Naive thymus-derived CD4-positive, alpha-beta T cell (primary cell): ENCODE measurements at places on chromosomes 6 and 20. TPM values are rescaled to one million over a fixed set of nuclear protein-coding genes. Genes with fewer than 3 reads are reported as not detected.

DNA sequence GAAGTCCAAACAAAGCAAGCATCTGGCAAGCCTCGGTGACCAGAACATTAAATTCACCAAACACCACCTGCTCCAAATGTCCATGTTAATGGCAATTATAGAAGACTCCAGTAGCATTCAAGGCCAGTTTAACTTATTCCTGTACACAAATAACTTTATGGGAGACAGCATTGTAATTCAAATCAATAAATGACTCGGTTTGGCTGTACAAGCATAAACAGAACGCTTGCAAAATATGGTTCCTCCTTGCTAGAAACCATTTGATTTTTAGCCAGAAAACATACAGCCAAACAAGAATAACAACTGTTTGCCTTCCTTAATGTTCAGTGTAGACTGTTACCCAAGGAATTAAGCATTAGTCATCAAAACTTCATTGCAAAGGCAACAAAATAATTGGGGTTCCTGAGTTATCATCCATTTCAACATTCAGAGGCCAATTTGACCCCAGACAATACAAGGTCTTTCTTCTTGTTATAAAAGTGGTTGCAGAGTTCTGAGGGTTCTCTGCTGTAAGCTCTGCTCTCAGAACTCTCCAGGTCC is 125.1 kb downstream of the BFSP1 start:
- no peak overlapping the region for H3K27ac ChIP-seq
- H3K36me3 ChIP-seq = no peaks in the 10 kb centered on the region
- no peak overlapping the region for H3K4me3 ChIP-seq
- H3K27me3 ChIP-seq = no peaks in the 10 kb centered on the region
- DNase-seq = no peak

Gene ACTL10
- total RNA-seq = 3.2 TPM in 2 replicates

Gene GNAS-AS1
- total RNA-seq = 0.66 and 1.7 TPM in 2 replicates

DNA sequence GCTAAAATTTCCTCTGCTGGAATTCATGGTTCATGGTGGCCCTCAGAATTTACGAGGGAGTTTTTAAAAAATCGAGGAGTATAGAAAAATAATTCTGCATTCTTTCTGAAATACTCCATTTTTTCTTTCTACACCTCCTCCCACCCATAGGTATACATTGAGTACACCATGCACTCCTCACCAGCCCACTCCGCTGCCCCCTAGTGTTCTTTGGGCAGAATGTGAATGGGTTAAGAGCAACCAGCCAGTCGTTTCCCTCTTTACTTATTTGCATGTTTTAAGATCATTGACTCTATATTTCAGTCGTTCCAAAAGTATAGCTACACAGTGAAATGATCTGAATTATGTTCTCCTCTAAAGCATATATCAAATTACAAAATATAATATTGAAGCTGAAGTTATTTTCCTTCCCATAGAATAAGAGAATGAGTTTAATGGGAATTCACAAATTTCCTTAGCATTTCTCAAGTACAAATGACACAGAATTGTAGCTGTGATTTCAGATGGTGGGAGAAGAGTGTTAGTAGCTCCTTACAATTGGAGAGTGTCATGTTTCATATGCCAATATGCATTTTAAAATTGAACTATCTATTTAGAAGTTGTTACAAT is 977.7 kb upstream of the SLC35B3 start:
- H3K27ac ChIP-seq = no peak overlapping the region
- H3K27me3 ChIP-seq = no peaks in the 10 kb centered on the region
- H3K36me3 ChIP-seq = no peaks in the 10 kb centered on the region

DNA sequence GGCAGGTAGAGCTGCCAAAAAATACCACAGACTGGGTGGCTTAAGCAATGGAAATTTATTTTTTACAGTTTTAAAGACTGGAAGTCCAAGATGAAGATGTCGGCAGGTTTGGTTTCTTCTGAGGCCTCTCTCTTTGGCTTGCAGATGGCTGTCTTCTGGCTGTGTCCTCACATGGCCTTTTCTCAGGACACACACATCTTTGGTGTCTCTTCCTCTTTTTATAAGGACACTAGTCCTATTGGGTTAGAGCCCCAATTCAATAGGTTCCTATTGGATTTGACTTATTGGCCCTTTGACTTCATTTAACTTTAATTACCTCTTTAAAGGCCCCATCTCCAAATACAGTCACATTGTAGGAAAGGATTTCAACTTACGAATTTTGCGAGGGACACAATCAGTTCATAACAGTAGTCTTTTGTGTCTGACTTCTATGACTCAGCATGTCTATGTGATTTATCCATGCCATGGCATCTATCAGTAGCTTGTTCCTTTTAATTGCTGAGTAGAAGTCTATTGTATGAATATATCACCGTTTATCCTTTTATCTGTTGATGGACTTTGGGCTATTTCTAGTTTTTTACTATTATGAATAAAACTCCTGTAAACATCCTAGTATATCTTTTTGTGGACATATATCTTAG is 11.0 kb upstream of the TCP11 start:
- H3K27me3 ChIP-seq = no peaks in the 10 kb centered on the region
- DNase-seq = no peak
- no peak overlapping the region for H3K4me3 ChIP-seq
- H3K4me1 ChIP-seq = no peaks in the 10 kb centered on the region
- H3K27ac ChIP-seq = no peak overlapping the region

- no peaks in the 10 kb centered on the region for H3K4me1 ChIP-seq
- DNase-seq = no peak
- H3K36me3 ChIP-seq = no peaks in the 10 kb centered on the region
- H3K27ac ChIP-seq = no peak overlapping the region
- no peak overlapping the region for H3K4me3 ChIP-seq
Measured at GRCh38 chr6:46795816-46796215, 2.6 kb downstream of the MEP1A start.

GRCh38 chr6:152554851-152555250 is 82.3 kb downstream of the SYNE1 start:
- H3K4me1 ChIP-seq = no peaks in the 10 kb centered on the region
- no peak for DNase-seq
- H3K27me3 ChIP-seq = no peaks in the 10 kb centered on the region
- no peaks in the 10 kb centered on the region for H3K36me3 ChIP-seq
- H3K27ac ChIP-seq = no peak overlapping the region

- no peak for DNase-seq
- H3K36me3 ChIP-seq = no peaks in the 10 kb centered on the region
- H3K27ac ChIP-seq = no peak overlapping the region
- H3K4me1 ChIP-seq = no peaks in the 10 kb centered on the region
- no peaks in the 10 kb centered on the region for H3K27me3 ChIP-seq
Measured at GRCh38 chr6:156033598-156033997, 578.0 kb upstream of the NOX3 start.

DNA sequence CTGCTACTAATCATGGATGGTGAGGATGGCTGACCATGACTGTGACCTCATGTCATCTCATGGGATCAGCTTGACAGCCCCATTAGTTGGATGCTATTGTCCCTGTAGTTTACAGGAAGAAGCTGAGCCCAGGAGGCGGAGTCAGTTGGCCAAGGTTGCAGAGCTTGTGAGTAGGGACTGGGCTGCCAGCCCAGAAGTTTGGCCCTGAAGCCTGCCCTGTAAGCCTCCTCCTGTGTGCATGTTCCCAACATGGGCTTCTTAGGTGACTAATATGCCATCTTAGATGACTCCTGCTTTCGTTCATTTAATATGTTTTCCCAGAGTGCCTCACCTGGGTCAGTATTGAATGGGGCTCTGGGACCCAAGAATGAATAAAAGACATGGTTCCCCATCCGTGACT is 6.9 kb downstream of the EDN3 start:
- no peak overlapping the region for H3K4me3 ChIP-seq
- no peaks in the 10 kb centered on the region for H3K4me1 ChIP-seq
- H3K27ac ChIP-seq = no peak overlapping the region
- H3K27me3 ChIP-seq = no peaks in the 10 kb centered on the region

Gene SLC35D3
- not detected for total RNA-seq

Gene SNAP25
- not detected for total RNA-seq

- peak overlapping the region; percentile 98 for H3K27ac ChIP-seq
- no peaks in the 10 kb centered on the region for H3K27me3 ChIP-seq
- H3K36me3 ChIP-seq = peaks cover 38% of the 10 kb centered on the region
- H3K4me3 ChIP-seq = peak overlapping the region; percentile 99
Measured at GRCh38 chr6:159762681-159763293, 942 bp downstream of the ACAT2 start.

Gene CST2
- total RNA-seq = not detected

DNA sequence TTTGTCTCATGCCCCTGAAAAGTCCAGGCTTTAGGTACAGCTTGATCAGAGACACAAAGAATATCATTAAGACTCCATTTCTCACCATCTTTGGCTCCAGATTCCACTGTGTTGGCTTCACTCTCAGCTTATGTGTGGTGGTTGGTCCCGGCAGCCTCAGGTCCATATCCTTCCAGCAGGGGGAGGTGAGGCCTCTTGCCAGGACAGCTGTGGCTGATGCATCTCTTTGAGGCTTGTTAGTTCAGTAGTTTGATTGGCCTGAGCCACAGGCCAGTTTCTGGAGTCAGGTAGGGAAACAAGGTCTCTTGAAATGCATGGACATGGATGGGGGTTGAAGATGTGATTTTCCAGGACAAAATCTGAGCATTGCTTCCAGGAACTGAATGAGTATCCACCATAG is 62.4 kb downstream of the JAG1 start:
- no peaks in the 10 kb centered on the region for H3K4me1 ChIP-seq
- no peak overlapping the region for H3K4me3 ChIP-seq
- no peaks in the 10 kb centered on the region for H3K36me3 ChIP-seq
- no peaks in the 10 kb centered on the region for H3K27me3 ChIP-seq
- no peak overlapping the region for H3K27ac ChIP-seq

GRCh38 chr6:70424291-70424690 is 11.0 kb downstream of the FAM135A start:
- H3K36me3 ChIP-seq = no peaks in the 10 kb centered on the region
- no peaks in the 10 kb centered on the region for H3K27me3 ChIP-seq
- DNase-seq = no peak
- no peak overlapping the region for H3K4me3 ChIP-seq
- H3K27ac ChIP-seq = no peak overlapping the region

DNA sequence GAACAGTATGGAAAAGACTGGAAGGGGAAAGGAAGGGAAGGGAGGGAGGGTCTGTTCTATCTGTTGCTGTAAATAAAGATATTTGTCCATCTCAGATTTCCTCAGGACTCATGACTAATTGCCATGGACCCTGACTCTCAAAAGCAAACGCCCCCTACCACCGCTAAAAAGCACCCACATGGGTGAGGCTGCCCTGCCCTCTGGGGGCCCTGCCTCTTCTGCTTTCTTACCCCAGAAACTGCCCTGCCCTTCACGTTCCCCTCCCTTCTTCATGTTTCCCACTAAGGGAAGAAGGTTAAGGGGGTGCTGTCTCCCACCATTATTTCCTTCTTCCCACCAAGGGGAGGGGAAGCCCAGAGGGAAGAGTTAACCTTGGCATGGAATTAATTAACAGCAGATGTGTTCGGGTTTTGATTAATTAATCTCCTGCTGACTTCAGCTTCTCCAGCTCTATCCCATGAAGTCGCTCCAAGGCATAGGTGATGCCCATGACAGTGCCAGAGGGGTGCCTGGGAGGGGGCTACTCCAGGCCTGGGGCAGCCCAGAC is 16.0 kb downstream of the MDFI start:
- H3K36me3 ChIP-seq = no peaks in the 10 kb centered on the region
- no peak for DNase-seq
- H3K4me1 ChIP-seq = no peaks in the 10 kb centered on the region
- H3K27me3 ChIP-seq = no peaks in the 10 kb centered on the region
- H3K27ac ChIP-seq = no peak overlapping the region

Gene SLC13A3
- 0.16 TPM for total RNA-seq

DNA sequence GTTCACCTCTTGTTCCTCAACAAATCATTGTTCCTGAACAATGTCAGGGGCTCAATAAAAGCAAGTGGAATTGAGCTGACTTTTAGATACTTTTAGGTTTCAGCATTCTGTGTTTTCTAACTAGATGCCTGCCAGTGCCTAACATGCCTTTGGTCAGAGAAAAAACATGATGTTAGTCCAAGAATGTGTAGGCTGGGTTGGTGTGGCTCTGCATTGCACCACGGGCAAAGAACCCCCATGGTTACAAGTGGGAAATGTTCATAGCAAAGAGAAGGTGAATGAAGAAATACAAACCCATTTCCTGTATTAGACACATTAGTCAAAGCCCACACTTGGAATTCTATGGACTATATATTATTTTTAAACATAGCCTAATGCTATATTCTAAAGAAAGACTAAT is 193.3 kb downstream of the TMEM200A start:
- no peak for DNase-seq
- H3K36me3 ChIP-seq = no peaks in the 10 kb centered on the region
- no peaks in the 10 kb centered on the region for H3K27me3 ChIP-seq
- no peak overlapping the region for H3K4me3 ChIP-seq
- H3K27ac ChIP-seq = no peak overlapping the region
- no peaks in the 10 kb centered on the region for H3K4me1 ChIP-seq

- no peaks in the 10 kb centered on the region for H3K4me1 ChIP-seq
- peak; percentile 13 for DNase-seq
- peaks cover 4% of the 10 kb centered on the region for H3K27me3 ChIP-seq
- no peak overlapping the region for H3K27ac ChIP-seq
Measured at GRCh38 chr6:101396548-101397173, 3.2 kb downstream of the GRIK2 start.

DNA sequence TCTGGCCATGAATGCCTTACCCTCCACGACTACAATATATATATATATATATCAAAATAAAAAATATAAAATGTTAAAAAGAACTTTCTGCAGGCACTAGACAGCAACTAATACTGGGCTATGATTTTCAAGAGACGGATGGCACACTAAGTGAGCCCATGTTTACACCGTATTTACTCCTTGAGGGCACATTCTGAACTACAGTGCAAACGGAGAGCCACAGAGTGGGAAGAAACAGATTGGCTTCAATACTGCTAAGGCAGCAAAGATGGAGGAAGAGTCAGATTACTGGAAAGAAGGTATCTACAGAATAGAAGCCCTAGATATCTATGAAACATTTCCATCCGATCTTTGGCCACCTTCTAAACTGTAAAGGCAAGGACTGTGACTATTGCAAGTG is 330.3 kb downstream of the HTR1B start:
- no peak overlapping the region for H3K27ac ChIP-seq
- no peaks in the 10 kb centered on the region for H3K27me3 ChIP-seq
- no peak for DNase-seq
- no peak overlapping the region for H3K4me3 ChIP-seq
- H3K4me1 ChIP-seq = no peaks in the 10 kb centered on the region
- H3K36me3 ChIP-seq = no peaks in the 10 kb centered on the region

GRCh38 chr6:47964969-47965368 is 146.0 kb downstream of the PTCHD4 start:
- no peak for DNase-seq
- H3K36me3 ChIP-seq = no peaks in the 10 kb centered on the region
- H3K27ac ChIP-seq = no peak overlapping the region
- no peaks in the 10 kb centered on the region for H3K4me1 ChIP-seq
- H3K27me3 ChIP-seq = no peaks in the 10 kb centered on the region
- no peak overlapping the region for H3K4me3 ChIP-seq

DNA sequence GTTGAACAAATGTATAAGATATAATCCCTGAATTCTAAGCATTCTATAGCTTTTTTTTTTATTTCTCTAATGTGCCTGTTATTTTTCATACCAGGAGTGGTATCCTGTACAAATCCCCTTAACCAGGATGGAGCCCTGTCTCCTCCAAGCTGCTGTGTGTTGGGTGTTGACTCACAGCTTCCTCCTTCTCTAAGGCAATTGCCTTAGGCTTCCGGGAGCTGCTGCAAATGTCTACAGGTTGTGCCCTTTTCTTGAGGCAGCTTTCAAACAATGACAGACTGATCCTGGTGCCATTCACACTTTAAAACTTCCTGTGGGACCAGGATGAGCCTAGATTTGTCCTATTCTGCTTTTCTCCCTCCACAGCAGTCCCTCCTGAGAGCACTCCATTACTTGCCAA is 173.2 kb downstream of the BTBD3 start:
- no peak for DNase-seq
- no peak overlapping the region for H3K27ac ChIP-seq
- H3K36me3 ChIP-seq = no peaks in the 10 kb centered on the region
- H3K4me3 ChIP-seq = no peak overlapping the region

GRCh38 chr20:49585585-49586245 is 17.8 kb upstream of the PTGIS start:
- H3K36me3 ChIP-seq = no peaks in the 10 kb centered on the region
- no peak for DNase-seq
- H3K27ac ChIP-seq = no peak overlapping the region
